ENCODE measurements at places on chromosomes 13 and 19. TPM values are rescaled to one million over a fixed set of nuclear protein-coding genes. Genes with fewer than 3 reads are reported as not detected.

- peak; percentile 67 for DNase-seq
Observed at GRCh38 chr19:41426952-41427646, at the start of gene B3GNT8. TSS of gene B3GNT8 (minus strand) at chr19:41427374. CDS start at chr19:41426778, 596 bp downstream.

DNA sequence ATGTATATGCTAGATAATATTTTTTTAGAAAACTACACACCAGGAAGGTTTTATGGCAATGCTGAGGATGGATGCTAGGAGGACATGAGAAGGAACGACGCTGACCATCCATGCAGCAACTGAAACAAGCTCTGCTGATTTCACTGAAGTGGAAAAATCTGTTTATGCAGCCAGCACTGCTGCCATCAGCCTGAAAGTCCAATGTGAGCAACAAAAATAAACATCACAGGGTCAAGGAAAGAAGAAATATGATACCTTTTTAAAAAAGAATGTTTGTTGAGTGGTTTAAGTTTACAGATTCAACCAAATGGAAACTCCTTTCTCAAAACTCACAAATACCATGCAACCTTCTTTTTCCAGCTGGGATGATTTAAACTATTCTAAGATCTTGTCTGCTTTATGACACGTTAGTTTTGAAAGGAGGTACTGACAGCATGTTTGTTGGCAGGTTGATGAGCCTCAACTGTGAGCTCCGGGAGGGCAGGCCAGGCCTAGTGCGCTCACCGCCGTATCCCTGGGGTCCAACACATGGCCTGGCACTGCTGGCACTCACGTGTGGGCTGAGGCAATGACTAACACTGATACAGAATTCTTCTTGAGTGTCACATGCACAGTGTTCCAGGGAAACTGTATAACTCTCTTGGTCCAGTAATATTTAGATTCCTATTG is 46.8 kb downstream of the LATS2 start:
- DNase-seq = no peak

The OVOL3 gene
- total RNA-seq = not detected

DNA sequence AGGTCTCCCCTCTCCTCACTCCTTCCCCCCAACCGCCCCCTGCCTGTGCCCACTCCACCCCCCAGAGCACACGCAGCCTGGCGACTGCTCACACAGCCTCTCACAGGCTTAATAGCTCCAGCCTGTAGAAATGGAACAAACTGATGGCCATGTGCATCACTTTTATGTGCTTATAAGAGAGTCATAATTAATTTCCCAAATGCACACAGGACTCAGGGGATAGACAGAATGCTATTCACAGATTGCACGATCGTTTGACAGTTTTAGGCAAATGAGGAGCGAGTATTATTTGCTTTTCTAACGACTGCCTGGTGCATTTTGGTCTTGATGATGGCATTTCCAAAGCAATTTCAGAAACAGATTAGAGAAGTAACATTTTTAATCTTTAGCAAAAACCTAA is 97.7 kb upstream of the VSTM2B start:
- DNase-seq = no peak

The FLT3LG gene
- total RNA-seq = 187 TPM

The SLC25A15 gene
- 9.8 TPM for total RNA-seq

DNA sequence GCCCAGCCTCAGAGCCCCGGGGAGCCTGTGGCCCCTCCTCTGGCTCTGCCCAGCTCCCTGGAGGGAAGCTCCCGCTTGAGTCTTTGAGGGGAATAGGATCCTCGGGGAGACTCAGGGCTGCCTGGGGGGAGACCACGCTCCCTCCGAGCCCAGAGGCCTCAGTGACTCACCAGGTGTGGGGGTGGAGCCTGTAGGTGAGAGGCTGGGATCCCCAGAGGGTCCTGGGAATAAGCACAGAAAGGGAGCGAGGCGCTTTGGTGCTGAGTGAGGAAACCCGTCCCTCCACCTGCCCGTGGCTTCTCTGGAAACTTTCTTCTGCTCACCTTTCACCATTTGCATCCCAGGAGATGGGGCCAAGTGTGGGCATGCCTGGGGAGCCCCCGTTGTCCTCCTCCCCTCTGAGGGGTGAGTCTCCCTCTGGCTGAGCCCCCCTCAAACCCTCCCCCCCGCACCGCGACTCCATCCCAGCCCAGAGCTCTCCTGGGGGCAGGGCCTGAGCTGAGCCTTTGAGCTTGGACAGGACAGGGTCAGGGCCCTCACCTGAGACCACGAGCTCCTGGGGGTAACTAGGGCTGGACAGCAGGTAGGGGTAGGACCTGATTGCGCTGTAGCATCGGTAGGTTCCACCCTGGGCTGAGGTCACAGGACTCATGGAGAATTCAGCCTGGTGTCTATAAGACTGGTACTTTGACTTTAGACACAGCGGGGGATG is 2.7 kb downstream of the LILRB5 start:
- no peak for DNase-seq

The GARIN5A gene
- 0.33 TPM for total RNA-seq

The NLRP7 gene
- total RNA-seq = not detected

The OSCAR gene
- 0.40 TPM for total RNA-seq

The YJEFN3 gene
- 8.2 TPM for total RNA-seq

DNA sequence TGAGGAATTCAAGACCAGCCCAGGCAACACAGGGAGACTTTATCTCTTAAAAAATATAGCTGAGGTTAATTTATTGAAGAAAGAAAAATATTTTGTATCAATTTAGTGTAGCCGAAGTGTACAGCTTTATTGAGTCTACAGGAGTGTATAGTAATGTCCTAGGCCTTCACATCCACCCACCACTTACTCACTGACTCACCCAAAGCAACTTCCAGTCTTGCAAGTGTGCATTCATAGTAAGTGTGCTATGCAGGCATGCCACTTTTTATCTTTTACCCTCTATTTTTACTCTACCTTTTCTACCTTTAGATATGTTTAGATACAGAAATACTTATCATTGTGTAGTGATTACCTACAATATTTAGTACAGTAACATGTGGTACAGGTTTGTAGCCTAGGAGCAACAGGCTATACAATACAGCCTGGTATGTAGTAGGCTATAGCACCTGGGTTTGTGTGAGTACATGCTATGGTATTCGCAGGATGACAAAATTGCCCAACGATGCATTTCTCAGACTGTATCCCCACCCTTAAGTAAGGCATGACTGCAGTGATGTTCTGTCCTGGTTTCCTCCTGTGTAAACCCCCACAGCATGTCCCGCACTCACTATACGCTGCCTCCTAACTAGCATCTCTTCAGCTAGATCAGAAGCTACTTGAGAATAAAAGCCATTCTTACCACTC is 15.3 kb upstream of the ATP12A start:
- DNase-seq = no peak

DNA sequence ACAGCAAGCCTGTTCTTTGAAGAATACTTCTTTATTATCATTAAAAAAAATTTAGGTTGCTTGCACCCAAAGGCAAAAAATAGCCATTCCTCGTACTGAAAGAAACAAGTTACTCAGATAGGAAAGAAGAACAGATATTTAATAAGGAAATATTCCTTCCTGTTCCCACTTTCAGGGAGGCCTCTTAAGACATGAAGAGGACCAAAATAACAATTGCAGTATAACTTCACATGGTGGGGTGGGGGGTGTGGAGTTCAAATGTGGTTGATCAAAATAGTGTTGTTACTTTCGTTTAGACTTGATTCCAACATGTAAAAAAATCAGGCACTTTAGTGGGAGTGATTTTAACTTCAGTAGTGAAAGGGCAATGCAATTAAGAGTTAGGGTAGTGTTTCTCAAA is 3.6 kb downstream of the RGCC start:
- no peak for DNase-seq

The OR10H1 gene
- total RNA-seq = not detected

The CEACAM20 gene
- not detected for total RNA-seq

DNA sequence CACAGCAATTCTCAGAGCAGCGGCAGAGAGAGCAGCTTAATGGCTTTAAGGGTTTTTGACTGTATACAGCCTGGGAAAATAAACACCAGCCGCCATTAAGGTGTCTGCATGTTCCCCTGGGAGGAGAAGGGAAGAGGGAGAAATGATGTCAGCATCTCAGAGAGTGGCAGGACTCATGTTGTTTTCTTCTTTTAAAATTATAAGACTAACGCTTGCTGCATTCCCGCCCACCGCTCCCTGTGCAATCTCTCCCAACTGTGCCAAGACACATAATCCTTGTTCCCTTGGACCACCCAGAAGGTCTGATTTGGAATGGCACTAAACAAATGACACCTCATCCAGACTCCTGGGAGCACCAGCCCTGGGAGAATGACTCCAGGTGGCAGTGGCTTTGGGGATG is 27.7 kb upstream of the FAM216B start:
- no peak for DNase-seq

DNA sequence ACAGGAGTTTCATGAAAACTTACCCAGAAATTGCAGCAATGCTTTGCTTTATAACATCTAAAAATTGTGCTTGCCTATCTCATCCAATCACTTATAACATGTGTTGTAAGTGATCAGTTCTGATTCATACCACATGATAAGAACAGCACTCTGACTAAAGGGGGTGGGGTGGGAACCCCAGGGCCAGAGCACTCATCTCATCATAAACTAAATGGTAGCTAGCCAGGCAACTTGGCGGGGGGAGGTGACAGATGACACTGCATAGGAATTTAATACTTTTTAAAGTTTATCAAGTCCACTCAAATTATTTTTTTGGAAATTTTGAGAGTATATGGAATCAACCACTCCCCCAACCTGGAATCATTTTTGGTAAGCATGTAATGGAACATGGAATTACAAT is 42.1 kb downstream of the FOXO1 start:
- no peak for DNase-seq

DNA sequence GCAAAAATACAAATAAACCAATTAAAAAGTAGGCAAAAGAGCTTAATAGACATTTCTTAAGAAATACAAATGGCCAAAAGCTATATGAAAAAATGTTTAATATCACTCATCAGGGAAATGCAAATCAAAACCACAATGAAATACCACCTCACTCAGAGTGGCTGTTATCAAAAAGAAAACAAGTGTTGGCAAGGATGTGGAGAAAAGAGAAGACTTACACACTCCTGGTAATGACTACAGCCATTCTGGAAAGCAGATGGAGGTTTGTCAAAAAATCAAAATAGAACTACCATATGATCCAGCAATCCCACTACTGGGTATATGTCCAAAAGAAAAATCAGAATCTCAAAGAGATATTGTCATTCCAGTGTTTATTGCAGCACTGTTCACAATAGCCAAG is 223.5 kb upstream of the SLC10A2 start:
- DNase-seq = no peak

The MUC16 gene
- 0.03 TPM for total RNA-seq
